ENCODE measurements at places on chromosomes 2 and 18. TPM values are rescaled to one million over a fixed set of nuclear protein-coding genes. Genes with fewer than 3 reads are reported as not detected.

DNA sequence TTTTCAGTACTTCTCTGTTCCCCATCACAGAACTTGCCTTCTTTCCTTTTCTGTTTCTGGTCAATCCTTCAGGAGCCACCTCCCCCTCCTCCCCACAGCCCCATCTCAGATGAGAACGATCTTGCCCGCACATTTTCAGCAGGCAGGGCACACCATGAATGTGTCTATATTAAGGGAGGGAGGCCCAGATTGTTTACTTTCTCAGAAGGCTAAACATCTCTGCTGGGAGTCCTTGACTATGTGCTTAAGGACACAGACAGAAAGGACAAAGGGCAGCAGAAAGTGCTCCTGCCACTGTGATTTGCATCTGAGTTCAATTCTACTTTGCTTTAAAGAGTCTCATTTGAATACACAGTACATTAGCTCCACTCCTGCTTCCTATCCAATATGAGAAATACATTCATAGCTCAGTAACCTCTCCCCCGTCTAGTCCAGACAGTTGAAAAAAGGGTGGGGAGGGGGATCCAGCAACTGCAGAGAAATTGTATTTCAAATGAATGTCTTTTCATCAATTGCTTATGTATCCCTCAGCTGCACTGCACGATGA is 175.0 kb upstream of the PARD3B start:
- no peak for DNase-seq

DNA sequence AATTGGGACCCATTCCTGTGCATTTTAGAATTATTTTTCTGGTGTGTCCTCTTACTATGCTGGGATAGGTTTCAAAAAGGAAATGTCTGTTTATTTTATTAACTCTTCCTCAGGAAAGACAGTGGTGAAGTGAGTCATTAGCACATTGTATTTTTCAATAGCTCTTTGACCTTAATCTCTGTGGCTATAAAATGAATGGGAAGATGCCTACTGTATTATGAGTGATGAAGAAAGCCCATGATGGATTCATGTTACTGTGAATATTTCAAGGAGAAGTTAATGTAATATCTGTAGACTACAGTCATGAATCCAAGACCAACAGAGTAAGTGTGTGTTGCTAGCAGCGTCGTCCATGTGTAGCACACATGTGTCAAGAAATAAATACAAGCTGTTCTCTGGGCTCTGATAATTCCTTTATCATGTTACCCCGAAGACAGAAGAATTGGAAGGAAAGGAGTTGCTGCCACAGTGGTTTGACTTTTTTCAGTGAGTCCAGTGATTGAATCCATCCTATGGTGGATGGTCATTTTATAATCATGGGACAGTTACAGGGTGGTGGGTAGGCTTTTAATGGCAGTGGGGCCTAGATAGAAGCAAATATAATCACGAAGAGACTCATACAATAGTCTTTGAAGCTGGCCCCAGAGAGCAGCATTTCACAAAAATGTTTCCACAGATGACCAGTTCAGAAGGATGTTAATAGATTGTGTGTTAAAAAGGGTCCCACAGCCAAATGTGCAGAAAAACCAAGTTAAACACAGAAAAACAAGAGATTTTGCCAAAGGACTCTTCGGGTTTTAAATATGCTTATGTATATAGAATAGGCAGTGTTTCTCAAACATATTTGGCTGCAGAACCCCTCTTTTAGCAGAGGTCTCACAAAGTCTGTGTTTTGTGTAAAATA is 239.7 kb upstream of the RASGRP3 start:
- no peak for DNase-seq

- DNase-seq = no peak
These were observed 332.9 kb downstream of the DSC3 start for GRCh38 chr18:30709595-30709994.

DNA sequence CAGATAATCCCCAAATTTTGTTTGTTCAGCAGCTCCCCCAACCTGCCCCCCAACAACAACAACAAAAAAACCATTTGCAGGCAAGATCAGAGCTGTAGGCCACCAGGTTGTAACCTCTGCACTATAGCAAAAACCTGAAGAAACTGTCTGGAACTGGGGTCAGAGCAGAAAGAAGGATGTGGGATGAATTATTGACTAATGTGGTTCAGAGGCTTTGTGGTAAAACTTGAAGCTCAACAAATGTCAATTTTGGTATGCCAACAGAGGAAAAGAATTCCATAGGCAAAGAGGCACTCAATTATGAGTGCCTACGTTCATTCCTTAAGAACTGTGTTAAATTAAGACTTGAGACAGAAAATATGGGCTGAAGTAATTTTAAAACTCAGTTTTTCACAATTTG is 255.1 kb downstream of the STK39 start:
- no peak for DNase-seq

DNA sequence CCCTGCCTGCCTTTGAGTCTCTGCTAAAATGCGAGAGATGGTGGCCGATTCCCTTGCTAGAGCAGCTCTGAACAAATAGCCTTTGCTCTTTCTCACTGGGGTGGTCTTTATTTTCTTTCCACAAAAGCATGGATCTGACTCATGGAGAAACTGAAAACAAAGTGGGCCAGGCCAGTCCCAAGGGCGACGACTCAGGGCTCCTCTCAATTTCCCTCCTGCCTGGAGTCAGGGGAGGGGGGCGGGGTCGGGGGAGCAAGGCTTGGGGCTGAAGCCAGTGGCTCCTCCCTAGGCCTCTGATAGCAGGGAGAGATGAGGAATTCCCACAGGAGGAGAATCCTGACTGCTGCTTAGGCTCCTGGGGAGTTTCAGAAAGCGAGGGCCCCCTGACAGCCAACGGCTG is 17.1 kb upstream of the IL1R2 start:
- DNase-seq = no peak

DNA sequence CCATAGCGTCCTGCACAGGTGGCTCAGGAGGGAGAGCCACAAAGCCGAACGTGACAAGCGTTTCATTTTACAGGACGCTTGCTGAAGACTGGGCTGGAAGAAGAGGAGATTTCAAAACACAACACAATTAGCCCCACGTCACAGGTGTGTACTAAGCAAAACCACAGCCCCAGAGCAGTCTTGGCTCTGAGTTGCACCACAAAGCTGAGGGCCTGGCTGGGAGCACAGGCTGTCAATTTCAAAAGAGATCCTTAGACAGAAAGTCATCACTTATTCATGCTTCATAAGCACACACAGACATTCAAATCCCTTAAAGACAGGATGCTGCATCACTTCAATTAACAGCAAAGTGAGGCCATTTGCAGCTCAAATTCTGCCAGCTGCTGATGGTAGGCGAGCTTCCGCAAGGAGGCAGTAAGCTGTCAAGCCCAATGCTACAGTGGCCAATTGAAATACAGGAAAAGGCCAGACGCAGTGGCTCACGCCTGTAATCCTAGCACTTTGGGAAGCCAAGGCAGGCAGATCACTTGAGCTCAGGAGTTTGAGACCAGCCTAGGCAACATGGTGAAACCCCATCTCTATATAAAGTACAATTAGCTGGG is 79.6 kb downstream of the SKA1 start:
- DNase-seq = no peak

- no peak for DNase-seq
These were observed 567.5 kb downstream of the SLC4A3 start for GRCh38 chr2:220194630-220195584.

GRCh38 chr2:63880625-63881024 is 38.9 kb downstream of the UGP2 start:
- no peak for DNase-seq

DNA sequence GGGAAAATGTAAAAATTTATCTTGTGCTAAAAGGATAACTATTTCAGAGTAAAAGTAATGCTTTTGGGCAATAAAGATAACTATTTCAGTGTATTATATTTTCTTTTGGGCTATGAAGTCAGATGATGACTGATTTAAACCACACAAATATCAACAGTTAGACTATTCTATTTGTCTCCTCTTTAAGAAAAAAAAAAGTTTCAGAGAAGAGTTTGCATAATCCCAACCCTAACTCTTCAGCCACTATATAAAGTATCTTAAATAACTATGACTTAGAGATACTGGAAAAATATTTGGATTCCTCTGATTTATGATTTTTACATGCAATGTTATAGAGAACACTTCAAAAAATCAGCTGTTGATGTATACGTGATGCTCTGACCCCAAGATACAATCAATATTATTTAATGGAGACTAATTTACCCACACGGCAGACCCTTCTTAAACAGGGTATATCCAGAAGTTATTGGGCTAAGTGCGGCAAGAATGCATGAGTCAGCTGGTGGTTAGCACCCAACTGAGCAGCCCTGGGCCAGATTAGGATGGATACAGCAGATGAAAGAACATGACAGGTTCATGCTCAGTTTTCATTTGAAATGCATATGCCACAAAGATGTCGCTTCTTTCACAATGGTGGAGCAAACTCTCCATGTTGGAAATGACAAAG is 279.0 kb downstream of the AFF3 start:
- DNase-seq = no peak

DNA sequence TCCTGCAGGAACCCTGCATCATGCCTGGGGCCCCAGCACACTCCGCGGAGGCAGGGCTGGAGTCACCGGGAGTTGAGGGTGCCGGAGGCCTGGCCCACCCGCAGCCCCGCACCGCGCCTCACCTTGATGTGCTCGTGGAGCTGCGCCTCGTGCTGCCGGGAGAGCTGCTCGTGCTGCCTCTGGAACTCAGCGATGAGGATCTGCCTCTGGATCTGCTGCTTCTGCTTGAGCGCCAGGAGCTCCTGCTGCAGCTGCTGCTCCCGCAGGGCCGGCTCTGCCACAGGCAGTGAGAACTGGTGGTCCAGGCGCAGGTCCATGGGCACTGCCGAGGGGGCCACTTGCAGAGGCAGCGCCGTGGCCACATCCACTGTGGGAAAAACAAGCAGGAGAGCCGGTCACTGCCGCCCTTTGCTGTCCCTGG is 211.1 kb downstream of the HDAC4 start:
- no peak for DNase-seq

GRCh38 chr18:49728542-49728941 is 84.8 kb downstream of the ACAA2 start:
- DNase-seq = no peak

- DNase-seq = no peak
These were observed 3.2 kb downstream of the GATA6 start for GRCh38 chr18:22172594-22173049.

The GPR148 gene
- not detected for total RNA-seq

The UBXN2A gene
- 16.2 TPM for total RNA-seq

The RAB6C gene
- not detected for total RNA-seq

The TTC32 gene
- total RNA-seq = 45.3 TPM

The C2orf15 gene
- 1.3 TPM for total RNA-seq

The LAMA3 gene
- not detected for total RNA-seq

The IL1F10 gene
- total RNA-seq = not detected

The OSBPL6 gene
- not detected for total RNA-seq

Measured in natural killer cell (primary cell).